ENCODE measurements at places on chromosomes 13 and 19. TPM values are rescaled to one million over a fixed set of nuclear protein-coding genes. Genes with fewer than 3 reads are reported as not detected.

DNA sequence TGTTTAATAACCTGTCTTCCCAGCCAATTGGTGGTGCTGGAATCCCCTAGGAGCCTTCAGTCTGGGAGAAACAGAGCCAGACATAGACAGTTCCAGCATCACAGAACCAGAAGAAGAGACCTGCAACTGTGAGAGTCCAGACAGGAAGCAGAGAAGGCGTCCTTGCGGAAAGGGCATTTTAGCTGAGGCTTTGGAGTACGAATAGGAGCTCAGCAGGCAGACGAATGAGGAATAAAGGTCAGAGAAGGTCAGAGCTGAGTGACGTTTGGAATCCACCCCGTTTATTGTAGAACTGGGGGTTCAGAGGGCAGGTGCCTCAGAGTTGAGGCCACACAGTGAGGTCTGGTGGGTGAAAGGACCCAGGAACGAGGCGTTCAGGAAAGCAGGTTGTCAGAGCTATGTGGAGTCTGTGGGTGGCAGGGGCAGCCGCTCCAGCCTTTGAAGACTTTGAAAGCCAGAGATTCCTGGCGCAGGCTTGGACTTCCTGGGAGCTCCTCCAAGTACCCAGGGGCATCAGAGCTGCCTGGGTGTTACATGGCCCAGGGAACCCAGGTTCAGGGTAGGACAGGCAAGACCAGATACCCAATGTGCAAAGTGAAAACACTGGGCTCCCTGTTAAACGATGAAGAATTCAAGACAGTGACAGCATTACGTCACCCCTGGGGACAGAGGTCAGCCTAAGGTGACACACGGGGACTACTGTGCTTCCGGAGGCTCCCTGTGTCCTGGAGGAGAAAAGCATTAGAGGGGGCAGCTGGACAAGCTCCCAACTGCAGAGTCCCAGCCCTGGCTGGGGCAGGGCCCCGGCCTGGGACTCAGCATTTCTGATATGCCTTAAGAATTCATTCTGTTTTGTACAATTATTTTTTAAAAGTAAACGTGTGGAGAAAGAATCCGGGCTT, 5.5 kb downstream of the ARRDC2 start:
- no peak for DNase-seq

GRCh38 chr19:44554641-44555246, 25.3 kb upstream of the CEACAM20 start:
- no peak for DNase-seq

- no peak for DNase-seq
Observed at GRCh38 chr19:43406297-43406696, 8.4 kb upstream of the TEX101 start.

GRCh38 chr13:23500849-23501248, 67.3 kb upstream of the SACS start:
- DNase-seq = no peak

- DNase-seq = no peak
Observed at GRCh38 chr19:32751066-32751465, 31.5 kb downstream of the TDRD12 start.

- no peak for DNase-seq
Observed at GRCh38 chr19:42466521-42467182, 23.9 kb upstream of the CXCL17 start.

DNA sequence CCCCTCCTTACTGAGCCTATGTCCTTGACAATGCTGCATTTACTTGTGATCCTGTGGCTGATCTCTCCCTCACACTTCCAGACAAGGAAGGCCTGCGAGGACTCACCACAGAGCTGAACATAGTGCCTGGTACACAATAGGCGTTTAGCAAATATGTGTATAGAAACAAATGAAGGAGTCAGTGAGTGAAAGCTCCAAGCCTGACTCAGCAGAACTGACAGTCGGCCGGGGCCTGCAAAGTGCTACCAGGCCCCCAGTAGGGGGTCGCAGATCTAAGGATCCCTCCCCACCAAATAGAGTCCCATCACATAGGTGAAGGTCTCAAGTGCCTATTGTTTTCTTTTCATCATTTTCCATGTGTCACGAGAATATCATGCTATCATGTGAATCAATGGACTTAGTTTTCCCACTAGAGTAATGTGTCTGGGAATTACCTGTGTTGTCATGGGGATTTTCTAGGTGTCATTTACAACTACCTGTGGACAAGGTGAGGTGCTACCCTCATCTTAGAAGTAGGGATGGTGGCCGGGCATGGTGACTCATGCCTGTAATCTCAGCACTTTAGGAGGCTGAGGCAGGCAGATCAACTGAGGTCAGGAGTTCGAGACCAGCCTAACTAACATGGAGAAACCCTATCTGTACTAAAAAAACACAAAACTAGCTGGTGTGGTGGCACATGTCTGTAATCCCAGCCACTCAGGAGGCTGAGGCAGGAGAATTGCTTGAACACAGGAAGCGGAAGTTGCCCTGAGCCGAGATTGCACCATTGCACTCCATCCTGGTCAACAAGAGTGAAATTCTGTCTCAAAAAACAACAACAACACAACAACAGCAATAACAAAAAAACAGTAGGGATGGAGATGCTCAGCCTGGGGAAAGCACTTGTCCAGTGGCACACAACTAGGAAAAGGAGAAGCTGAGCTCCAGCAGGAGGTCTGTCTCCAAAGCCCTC, 50.3 kb upstream of the CYP2A7 start:
- DNase-seq = no peak

- no peak for DNase-seq
Observed at GRCh38 chr13:46332772-46333171, 54.3 kb downstream of the RUBCNL start.

GRCh38 chr13:111058796-111059506, 56.2 kb upstream of the ARHGEF7 start:
- no peak for DNase-seq

DNA sequence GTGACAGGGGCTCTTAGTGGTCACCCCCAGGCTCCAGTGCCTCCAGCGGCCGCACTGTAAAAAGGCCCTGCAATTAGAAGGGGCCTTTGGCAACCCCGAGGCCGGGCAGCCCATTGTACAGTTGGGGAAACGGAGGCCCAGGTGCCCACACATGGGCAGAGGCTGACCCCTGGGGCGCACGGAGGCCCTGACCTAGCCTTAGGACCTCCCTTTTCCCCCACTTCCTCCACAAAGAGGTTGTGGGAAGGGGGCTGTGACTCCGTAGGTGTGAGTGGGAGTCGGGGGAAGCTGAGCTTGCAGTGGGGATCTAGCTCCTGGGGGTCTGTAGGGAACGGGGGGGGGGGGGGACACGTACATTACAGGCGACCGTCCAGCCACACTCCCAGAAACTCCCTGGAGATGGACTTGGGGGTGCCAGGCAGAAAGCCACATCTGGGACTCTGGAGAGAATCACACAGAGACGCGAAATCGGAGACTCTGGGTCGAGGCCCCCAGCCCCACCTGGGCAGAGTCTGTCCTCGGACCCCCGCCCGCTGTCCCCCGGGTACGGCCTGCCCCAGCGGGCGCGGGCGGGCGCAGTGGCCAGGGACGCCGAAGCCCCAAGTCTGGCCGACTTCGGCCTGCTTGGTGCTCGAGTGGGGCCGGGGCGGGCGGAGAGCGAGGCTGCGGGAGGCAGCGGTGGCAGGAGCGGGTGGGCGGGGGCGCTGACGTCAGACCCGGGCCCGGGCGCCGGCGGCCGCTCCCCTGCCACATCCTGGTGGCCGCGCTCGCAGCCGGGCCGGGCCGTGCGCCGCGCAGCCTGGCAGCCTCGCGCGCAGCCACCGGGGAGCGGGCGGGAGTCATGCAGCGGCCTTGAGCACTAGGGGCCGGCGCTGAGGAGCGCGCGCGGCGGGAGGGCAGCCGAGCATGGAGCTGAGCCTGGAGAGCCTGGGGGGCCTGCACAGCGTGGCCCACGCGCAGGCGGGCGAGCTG, at the start of gene ONECUT3:
TSS of gene ONECUT3 (plus strand) at position 750 of the 972 bp plus-strand sequence. CDS start at position 907, 157 bp downstream.
- no peak for DNase-seq

GRCh38 chr13:113746143-113746525, 12.9 kb upstream of the TMEM255B start:
- no peak for DNase-seq

GRCh38 chr19:47998800-47999199, 4.4 kb downstream of the ELSPBP1 start:
- DNase-seq = no peak

GRCh38 chr13:91174886-91175501, 172.5 kb upstream of the MIR17HG start:
- no peak for DNase-seq

GRCh38 chr19:40274585-40275544, 10.3 kb downstream of the AKT2 start:
- DNase-seq = peak; percentile 59

DNA sequence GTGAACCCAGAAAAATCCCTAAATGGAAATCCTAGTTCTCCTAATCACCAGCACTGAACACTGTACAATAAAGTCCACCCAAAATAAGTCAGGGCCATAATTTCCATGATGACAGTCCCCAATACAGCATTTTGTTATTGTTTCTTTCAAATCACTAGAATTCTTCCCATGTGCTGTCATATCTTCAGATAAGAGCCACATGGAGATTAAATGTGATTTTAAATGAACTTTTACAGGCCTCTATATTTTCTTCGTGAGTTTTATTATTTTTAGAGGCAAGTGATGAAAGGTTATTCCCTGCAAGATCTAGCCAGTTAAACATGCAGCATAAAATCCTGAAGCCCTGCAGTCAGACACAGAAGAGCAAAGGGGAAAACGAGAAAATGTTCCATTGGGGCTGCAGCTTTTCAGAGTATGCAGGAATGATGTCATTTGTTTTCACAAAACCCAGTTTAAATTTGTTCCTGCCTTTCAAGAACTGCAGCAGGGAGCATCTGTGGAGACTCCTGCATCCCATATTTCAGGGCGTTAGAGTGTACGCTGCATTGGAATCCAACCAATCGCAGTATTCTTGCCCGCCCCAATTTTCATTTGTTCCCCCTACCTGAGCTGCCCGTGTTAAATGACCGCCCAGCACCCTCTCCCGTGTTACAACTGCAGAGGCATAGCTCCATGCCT, 167.2 kb upstream of the KLF12 start:
- no peak for DNase-seq

- no peak for DNase-seq
Observed at GRCh38 chr13:44895264-44895952, 93.9 kb downstream of the NUFIP1 start.

GRCh38 chr13:26220575-26220974, 1.5 kb downstream of the RNF6 start:
- DNase-seq = no peak

DNA sequence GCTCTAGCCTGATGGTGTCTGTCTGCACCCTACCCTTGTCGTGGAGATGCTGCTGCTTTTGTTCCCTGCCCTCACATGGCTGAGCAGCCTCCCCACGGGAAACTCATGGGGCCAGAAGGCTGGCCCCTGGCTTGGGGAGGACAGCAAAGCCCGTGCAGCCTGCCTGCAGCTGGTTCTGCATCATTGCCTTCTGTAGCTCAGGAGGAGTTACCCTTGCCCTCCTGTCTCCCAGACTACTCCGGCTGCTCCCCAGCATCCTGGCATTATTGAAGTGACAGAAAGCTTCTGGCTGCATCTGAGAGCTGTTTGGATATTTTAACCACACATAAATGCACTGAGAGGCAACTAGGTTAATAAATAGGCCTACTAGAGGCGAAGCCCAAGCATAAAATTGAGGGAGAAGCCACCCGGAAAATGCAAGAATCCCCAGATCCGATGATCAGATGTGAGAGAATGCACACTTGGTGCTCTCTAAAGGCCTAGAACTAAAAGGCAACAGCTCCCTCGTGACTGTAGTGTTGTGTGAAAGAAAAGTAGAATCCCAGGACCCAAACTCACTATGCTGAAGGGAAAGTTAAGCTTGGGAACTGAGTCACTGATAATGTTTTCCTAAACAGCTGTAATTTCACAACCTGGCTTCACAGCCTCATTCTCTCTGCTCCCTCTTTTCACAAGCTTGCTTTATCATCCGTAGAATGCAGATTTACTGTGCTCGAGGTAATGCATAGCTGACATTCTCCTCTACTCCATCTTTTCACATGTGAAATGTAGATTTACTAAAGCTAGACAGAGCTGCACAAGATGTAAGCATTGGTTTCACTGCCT, 110.8 kb downstream of the TNFRSF19 start:
- DNase-seq = no peak

GRCh38 chr13:42957881-42958280, 34.2 kb downstream of the EPSTI1 start:
- DNase-seq = no peak

- DNase-seq = no peak
Observed at GRCh38 chr19:50065938-50066337, 40.1 kb downstream of the ZNF473 start.

DNA sequence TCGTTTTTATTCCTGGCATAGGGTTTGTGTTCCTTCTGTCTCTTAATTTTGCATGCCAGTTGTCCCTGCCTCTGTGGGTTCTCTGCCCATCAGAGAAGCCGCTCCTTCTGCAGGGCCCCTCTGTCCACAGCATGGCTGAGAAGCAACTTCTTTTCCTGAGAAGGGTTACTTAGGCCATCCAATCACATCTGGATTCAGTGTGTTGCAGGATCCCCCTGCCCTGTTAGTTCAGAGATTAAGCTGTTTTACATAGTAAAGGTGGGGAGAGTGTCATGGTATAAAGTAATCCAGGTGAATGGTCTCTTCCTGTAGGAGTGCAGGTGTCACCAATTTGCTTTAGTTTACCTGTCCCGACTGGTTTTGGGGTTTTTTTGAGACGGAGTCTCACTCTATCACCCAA, 22.9 kb upstream of the GARRE1 start:
- DNase-seq = no peak

Gene POLR1G
- 0.28 TPM for total RNA-seq

Gene LNX2
- 3.9 TPM for total RNA-seq

Gene PPM1N
- 3.3 TPM for total RNA-seq

Gene ZNF57
- total RNA-seq = 0.47 TPM

Gene CEACAM6
- not detected for total RNA-seq

Gene ZNF430
- total RNA-seq = 43.8 TPM

Gene RASGRP4
- total RNA-seq = 0.30 TPM

Gene SBSN
- total RNA-seq = not detected
